ENCODE measurements at places on chromosomes 5 and 9.

- DNase-seq: no peak
Observed at GRCh38 chr5:61409568-61409967, 77.5 kb downstream of the ZSWIM6 start.

DNA sequence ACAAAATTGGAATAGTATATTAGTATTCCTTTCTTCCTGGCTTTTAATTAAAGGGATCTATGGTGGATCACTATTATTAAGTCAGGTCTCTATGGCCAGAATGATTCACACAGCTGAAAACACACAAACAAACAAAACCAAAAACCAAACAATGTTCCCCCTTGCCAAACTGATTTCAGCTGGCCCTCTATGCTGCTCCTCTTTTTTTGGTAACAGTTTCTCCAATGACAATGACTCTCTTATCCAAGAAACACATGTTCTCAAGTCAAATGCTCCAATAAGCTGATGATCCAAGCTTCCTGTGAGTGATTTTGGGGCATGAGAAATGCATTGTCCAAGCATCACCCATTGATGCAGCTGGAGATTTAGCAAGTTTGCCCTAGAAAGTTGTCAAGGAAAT lies 193.4 kb upstream of the TUT7 start:
- no peak for DNase-seq

DNA sequence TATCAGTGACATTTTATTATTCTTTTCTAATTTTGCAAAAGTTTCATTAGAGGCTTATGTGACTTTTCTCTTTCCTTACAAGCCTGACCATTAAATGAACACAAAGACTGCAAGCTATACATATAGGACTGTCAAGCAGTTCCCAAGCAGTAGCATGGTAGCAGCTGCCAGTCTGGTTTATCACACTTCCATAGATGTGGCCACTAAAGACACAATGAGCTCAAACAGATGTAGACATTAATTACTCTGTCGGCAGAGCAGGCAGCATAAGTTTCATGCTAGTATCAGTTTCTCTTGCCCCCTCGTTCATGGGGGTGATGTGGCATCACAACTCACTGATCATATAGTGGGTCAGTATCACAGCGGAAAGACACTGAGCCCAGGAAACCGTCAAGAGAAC lies 89.5 kb downstream of the CDH10 start:
- DNase-seq: no peak

- DNase-seq: no peak
Observed at GRCh38 chr5:109961751-109962150, 272.0 kb downstream of the MAN2A1 start.

- no peak for DNase-seq
Observed at GRCh38 chr5:86320266-86320665, 297.5 kb upstream of the COX7C start.

Data from activated naive CD4-positive, alpha-beta T cell treated with anti-CD3 and anti-CD28 coated beads, Interleukin-2, amount 50 U/mL, for 16 hours (primary cell).